ENCODE measurements at places on chromosomes 16 and 17. TPM values are rescaled to one million over a fixed set of nuclear protein-coding genes. Genes with fewer than 3 reads are reported as not detected.

- no peak for DNase-seq
Measured at GRCh38 chr16:72164691-72165090, 7.3 kb downstream of the PMFBP1 start.

- no peak for DNase-seq
Measured at GRCh38 chr17:12955521-12955920, 62.3 kb downstream of the ELAC2 start.

CREBBP gene
- 45.7 TPM for total RNA-seq

DNA sequence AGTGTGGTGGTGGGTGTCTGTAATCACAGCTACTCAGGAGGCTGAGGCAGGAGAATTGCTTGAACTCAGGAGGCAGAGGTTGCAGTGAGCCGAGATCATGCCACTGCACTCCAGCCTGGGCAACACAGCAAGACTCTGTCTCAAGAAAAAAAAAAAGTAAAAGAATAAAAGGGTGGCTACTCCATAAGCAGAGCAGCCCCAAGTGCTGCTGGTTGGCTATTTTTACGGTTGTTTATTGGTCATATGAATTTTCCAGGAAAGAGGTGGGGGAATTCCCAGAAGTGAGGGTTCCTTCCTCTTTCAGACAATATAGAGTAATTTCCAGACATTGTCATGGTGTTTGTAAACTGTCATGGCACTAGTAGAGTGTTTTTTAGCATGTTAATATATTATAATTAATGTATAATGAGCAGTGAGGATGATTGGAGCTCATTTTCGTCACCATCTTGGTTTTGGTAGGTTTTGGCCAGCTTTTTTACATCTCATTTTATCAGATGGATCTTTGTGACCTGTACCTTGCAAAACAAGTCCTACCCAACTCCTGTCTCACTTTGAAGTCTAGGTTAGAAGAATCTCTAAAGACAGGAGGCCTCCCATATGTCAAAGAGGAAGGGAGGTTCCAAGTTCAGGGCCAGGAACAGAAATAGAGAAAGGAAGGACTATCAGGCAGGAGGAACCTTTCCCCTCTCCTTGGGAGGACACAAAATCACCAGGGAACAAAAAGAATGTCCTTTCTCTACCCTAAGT lies 39.1 kb downstream of the HOXB1 start:
- DNase-seq = no peak

CDH5 gene
- total RNA-seq = 6.5 TPM

DNA sequence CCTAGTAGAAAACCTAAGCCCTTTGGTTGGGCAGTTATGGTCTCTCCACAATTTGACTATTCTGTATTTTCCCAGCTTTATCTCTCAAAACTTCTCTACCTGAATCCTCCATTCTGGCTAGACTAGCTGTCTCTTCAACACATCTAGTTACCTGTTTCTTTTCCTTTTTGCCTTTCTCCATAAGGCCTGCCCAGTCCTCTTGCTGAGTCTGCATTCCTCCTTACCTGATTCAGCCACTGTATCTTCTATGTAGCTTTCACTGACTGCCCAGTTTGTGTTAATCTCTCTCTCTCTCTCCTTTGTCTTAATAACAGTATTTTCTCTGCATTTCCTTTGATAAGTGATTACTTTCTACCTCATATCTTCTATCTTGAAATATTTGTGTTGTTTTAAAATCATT lies 2.1 kb upstream of the EVI2A start:
- DNase-seq = no peak

- no peak for DNase-seq
Measured at GRCh38 chr16:11539641-11540050, 47.1 kb downstream of the LITAF start.

GRCh38 chr17:13601776-13602551 lies at the start of gene HS3ST3A1:
HS3ST3A1 (minus strand) TSS chr17:13601929; CDS start chr17:13601129, 800 bp downstream.
- no peak for DNase-seq

- no peak for DNase-seq
Measured at GRCh38 chr16:29903590-29903989, 3.3 kb downstream of the ASPHD1 start.

- no peak for DNase-seq
Measured at GRCh38 chr16:75288596-75289120, 37.2 kb upstream of the BCAR1 start.

GH1 gene
- not detected for total RNA-seq

ZG16B gene
- total RNA-seq = 0.34 TPM

MYH2 gene
- total RNA-seq = not detected

TSPOAP1 gene
- 3.3 TPM for total RNA-seq

CDK5R1 gene
- 9.6 TPM for total RNA-seq
